ENCODE measurements at places on chromosomes 16 and 17.

- no peak for DNase-seq
Observed at GRCh38 chr17:80919331-80920311, 72.0 kb upstream of the CHMP6 start.

GRCh38 chr16:19138601-19139000 is 24.8 kb downstream of the ITPRIPL2 start:
- DNase-seq, result no peak

GRCh38 chr17:3004150-3004801 is 59.1 kb downstream of the OR1D5 start:
- DNase-seq, result peak; percentile 100

DNA sequence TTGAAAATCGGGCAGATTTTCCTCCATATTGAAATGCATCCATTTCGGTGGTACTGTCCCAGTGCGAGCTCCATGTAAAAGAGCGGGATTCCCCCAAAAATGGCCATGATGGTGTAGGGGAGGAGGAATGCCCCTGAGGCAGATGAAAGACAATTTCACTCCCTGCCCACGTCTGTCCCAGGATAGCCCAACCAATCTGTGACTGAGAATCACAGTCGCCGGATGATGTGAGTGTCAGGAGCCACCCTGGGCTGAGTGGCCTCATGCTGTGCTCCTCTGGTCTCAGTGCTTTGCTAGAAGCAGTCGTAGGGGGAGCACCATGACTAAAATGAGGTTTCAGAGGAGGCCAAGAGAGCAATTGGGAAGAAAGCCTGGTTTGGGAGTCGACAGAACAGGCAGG is 16.7 kb downstream of the SLC6A4 start:
- DNase-seq, result no peak

DNA sequence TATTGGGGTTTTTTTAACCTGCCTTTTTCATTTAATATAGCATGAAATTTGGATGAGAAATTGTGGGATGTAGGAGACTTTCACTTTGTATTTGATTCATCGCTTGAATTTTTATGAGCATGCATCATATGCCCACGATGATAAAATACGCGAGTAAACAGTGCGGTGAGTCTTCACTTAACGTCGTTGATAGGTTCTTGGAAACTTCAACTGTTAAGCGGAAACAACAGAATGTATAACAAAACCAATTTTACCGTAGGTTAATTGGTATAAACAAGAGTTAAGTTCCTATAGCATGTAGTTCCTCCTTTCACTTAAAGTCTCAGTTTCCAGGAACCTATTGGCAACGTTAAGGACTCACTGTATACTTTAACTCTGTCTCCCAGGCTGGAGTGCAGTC is 28.7 kb downstream of the MMP15 start:
- no peak for DNase-seq

DNA sequence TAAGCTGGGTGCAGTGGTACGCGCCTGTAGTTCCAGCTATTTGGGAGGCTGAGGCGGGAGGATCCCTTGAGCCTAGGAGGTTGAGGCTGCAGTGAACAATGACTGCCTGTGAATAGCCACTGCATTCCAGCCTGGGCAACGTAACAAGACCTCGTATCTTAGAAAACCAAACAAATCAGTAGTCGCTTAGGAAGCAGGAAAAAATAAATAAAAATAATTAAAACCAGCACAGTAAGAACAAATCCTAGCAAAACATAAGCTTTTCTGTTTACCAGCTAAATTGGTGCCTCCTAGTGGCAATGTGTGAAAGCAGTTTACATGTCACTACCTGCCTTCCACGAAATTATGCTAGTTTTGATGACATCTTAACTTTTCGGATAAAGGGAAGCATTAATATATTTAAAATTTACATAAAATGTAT is 1.3 kb downstream of the ARMC5 start:
- no peak for DNase-seq

DNA sequence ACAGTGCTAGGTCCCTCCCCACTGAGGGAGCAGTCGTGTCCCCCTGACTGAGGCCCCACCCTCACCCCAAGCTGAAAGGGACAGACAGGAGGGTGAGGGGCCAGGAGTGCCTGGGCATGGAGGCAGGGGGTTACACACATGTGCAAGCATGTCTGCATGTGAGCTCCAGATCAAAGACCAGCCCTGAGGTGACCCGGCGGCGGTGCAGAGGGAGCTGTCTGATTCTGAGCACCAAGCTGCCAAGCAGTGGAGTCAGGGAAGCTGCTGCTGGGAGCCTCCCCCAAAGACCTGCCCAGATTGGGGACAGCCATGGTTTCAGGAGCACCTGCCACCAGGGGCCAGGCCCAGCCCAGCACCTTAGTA is 5.5 kb downstream of the DLX3 start:
- DNase-seq, result no peak

DNA sequence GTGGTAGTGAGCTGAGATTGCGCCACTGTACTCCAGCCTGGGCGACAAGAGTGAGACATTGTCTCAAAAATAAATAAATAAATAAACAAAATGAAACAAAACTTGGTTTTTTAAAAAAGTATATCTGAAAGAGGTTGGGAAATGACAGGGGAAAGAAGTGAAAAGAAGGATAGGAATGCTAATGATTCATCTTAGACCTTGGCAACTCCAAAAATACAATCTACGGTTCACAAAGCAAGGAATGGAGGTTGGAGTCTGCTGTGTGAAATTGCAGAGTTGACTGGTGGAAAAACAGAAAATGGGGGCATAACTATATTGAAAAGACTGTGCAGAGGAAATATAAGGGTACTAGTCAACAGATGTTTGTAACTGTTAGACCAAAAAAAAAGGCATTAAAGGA is 40.0 kb upstream of the CD300E start:
- no peak for DNase-seq

GRCh38 chr16:53614346-53614745 is 89.3 kb downstream of the RPGRIP1L start:
- no peak for DNase-seq

- DNase-seq, result no peak
Observed at GRCh38 chr16:59339871-59340270, 605.8 kb upstream of the GOT2 start.

- no peak for DNase-seq
Observed at GRCh38 chr17:10210151-10210574, 11.8 kb upstream of the GAS7 start.

DNA sequence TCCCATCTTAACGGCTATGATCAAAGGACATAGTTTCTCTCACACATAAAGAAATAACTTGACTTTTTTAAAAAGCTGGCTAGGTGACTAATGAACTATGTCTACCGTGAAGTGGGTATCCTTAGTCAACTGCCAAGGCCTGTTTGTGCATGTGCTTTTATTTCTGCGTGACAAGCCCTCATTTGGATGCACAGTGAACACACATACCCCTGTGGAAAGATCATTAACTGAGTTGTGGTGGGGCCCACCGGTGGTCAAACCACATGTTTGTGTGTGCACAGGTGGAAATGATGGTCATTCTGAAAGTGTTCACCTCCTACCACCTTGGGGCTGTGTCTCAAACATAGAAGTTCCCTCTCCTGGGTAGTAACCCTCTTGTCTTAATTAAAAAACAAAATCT is 256.1 kb upstream of the SALL1 start:
- no peak for DNase-seq

DNA sequence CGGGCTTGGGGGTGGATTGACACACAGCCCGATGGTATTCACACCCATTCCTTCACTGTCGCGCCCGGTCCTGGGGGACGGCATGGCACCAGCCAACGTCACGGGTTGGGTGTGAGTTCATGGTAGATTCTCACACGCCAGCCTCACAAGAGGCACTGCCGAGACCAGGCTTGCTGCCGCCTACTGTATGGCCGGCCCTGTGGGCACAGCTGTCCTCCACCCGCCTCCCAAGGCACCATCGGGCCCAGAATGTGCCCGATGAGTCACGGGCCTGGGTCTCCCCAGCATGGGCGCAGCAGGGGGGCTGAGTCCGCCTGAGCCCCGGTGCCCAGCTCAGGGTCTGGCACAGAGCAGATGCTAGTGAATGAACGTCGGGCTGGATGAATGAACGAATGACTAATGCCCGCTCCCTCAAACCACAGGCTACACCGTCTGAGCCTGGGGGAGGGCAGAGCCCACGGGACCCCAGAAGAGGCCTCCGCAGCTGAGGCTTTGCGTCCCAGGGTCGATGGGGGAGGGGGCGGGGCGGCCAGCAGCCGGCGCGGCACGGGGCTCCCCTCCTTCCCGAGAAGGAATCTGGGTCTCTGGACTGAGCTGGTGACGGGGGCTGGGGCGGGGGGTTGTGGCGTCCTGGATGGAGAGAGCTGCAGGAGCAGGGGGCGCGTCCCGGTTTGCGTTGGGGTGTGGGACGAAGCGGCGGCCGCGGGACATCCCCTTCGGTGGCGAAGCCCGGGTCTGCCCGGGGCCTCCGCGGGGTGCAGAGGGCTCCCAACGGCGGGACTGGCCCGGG is 829 bp downstream of the PITPNM3 start:
- no peak for DNase-seq

DNA sequence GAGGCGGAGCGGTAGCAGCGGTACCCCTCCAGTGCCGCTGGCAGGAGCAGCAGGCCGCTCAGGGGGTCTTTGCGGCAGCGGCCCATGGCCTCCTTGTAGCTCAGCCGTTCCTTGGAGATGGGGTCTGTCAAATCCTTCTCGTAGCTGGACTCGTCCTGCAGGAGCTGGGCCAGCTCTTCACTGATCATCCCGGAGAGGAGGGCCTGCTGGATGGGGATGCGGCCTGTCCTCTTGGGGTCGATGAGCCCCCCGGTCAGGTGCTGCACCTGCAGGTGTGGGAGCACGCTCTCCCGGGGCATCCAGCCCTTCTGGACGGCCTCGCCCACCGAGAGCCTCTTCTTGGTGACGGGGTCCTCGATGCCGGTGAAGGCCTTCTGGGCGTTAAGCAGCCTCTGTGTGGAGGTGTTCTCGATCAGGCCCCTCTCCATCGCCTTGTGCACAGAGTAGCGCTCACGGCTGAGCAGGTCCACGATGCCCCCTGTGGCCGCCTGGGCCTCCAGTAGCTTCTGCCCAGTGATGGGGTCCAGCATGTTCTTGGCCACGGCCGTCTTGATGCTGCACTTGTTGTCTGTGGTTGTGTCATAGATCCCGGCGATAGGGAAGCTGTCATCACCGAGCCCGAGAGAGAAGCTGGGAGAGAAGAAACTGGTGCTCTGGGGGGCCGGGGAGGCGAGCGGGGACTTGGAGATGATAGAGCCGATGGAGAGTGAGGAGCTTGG is 6.6 kb downstream of the CDK3 start:
- DNase-seq, result no peak

DNA sequence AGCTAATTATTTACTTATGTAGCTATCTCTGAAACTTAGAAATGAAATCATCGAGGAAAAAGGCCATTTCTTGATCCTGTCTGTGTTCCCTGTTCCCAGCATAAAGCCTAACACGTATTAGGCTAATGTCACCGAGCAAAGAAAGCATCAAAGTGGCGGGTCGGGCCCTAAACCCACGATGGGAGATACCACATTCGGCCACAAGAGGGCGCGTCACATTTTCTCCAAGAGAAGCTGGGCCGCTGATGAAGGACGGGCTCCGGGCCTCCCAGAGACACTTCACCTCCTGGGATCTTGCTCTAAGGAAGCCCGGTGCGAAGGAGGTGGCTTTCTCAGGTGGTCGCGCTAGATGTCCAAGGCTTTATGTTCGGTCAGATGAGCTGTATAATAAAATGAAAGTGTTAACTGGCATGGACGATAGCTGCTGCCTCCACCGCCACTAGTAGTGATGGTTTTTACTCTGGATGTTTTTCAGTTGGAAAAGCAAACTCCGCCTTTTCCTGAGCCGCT is 853 bp upstream of the PDK2 start:
- DNase-seq, result peak; percentile 96

DNA sequence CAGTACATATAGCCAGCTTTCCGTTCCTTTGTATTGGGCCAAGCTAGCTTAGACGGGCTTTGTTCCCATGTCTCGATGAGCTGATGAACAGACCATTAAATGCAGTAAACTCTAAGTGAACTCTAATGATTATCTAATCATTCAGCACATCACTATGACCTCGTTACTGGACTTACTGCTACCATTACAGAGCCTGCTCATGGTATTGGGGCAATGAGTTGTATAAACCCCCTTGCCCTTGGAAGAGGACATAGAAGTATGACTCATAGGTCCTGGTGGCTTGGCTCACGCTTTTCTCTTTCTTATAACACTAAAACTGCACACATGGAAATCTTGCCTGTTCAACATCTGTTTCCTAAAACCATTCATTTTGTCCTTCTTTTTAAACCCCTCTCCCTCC is 93.6 kb upstream of the DYNLRB2 start:
- DNase-seq, result no peak

DNA sequence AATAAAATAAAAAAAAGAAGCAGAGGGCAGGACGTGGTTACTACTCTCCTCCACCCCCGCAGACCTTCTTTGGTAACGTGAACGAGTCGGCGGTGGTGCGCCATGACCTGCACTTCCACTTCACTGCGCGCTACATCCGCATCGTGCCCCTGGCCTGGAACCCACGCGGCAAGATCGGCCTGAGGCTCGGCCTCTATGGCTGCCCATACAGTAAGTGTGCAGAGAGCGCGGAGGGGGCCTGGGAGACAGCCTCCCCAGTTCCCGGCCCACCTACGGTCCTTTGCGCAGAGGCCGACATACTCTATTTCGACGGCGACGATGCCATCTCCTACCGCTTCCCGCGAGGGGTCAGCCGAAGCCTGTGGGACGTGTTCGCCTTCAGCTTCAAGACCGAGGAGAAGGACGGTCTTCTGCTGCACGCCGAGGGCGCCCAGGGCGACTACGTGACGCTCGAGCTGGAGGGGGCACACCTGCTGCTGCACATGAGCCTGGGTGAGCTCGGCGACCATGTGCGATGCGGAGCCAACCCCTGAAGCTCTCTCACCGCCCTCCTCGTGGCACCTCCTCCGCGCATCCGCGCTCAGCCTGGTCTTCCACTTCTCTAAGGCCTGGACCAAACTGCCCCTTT is 2.7 kb downstream of the CNTNAP1 start:
- no peak for DNase-seq

GRCh38 chr17:6753006-6753445 is 2.8 kb upstream of the XAF1 start:
- peak; percentile 14 for DNase-seq

- no peak for DNase-seq
Observed at GRCh38 chr17:81197831-81198490, 24.8 kb downstream of the CEP131 start.
